ENCODE measurements at places on chromosomes 3 and 15.
A peak's percentile ranks its signal among the peaks of the same experiment; 100 is the strongest.

DNA sequence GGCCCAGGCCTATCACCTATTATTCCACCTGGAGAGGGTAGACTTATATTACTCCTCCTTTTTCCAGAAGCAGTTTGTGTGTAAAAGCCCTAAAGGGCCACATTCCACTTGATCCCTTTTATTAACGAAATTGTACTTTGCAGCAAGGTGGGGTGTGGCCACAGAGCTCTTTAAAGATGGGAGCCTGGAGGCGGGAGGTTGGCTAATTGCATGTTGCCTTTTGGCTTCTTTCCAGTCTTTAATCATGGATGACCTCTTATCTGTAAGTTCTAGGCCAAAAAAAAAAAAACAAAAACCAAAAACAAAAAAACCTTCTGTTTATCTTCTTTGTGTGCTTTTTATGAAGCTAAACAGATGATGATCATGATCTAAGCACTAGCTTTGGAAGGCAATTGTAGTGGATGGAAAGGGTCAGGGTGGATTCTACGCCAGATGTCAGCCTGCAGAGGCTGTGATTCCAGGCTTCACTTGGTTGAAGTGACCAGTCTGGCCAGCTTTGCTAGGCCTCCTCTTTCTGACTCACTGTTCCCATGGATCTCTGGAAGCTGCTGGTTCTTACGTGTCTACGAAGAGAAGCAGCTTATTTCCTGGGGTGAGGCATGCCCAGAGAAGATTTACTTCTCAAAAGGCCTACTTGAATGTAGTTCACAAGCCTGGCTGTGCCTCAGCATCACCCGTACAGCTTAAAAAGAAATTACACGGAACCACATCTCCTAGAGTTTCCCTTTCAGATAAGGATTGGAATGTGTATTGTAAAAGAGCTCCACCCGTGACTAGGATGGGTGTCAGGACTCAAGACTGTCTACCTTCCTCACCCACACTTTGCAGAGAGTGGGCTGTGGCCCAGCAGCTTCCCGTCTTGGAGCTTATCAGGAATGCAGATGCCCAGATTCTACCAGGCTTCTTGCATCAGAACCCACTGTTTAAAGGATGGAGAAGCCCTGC is 330.9 kb upstream of the C2CD4B start:
- no peak for DNase-seq

GRCh38 chr15:63908991-63909390 is 75.2 kb upstream of the HERC1 start:
- DNase-seq: no peak

DNA sequence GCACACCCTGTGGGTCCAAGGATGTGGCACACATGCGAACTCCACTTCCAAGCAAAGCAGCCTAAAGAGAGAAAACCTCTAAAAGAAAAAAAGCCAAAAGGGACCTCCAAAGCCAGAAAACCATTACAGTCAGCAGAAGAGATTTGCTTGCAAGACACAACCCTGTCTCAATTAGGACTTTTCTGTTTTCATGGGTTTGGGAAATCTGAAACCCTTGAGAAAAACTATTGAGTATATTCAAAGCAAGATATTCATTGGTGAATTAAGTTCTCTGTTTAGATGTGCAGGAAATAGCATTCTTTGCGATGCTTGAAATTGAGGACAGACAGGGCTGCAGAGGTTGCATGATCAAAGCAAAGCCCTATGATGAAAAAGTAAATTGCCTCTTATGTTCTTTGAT is 10.2 kb upstream of the LDHAL6B start:
- DNase-seq: no peak

- DNase-seq: no peak
Observed at GRCh38 chr3:43221076-43221475, 65.3 kb upstream of the SNRK start.

DNA sequence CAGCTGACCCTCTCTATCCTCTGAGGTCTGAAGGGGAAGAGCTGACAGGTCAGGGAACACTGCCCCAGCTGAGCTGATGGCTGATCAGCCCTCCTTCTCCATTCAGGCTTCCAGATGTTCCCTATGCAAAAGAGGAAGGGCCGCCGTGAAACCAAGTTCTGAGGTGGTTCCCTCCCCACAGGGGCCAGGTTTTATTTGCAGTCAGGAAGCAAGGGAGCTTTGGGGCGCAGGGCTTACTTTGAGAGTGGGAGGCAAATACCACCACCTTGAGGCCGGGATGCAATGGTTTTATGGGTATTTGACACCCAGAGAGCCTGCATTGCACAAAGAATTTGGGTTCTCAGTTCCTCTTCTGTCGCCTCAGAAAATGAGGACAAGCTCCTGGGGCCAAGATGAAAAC is 186.9 kb downstream of the ARRDC4 start:
- no peak for DNase-seq

GRCh38 chr15:65210770-65211481 is at the start of gene CILP:
Gene CILP (minus strand): TSS chr15:65211473. CDS start chr15:65209755, 1,718 bp downstream.
- no peak for DNase-seq

DNA sequence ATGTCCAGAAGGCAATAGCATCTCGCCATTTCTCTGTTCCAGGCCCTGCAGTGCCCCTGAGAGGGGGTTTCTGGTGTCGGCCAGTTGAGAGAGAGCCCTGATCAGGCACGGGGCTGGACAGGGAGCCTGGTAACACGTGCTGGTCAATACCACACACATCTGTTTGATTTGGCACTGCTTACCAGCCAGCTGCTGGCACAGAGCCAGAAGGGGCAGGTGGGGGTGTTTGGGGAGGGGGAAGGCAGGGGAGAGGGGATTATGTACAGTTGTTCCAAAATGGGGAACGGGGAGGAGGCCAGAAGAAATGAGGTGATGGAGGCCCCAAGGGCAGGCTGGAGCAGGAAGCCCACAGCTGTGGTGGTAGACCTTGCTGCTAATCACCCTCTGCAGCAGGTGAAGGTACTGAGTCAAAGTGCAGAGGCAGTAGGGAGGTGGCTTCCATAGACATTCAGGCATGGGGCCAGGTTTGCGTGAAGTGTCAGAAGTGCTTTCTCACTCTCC is 153.5 kb upstream of the LPP start:
- DNase-seq: no peak

DNA sequence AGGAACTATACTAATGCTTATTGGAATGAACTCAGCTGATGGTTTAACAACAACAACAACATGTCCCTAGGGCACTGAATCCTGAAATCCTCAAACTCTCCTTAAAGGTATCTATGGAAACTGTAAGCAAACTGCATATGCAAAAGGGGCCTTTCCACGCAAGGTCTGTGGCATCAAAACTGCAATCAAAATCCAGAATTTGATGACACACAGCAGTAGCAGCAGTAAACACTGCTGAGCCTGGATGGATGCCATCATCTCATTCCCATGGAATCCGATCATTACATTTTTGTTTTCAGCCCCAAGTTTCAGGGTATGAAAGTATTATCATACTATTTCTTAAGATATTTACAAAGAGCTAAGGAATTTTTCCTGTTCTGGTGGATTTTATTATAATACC is 399.7 kb downstream of the VPS13C start:
- DNase-seq: no peak

DNA sequence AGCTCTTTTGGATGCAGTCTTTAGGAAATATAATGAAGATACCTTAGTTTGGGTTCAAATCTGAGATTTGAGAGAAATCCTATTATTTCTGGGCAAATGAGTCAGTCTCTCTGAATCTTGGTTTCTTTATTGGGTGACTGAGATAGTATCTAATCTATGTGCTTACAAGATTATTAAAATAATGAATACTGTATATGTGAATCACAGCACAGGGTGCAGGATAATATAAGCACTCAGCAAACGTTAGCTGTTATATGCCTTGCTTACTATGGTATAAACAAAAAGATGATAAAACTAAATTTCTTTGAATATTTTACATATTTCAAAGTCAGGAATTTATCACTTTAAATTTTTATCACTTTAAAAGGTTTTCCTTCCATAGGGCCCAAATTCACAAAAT is 29.6 kb downstream of the FGF7 start:
- no peak for DNase-seq

GRCh38 chr3:64935971-64936370 is 248.2 kb upstream of the ADAMTS9 start:
- DNase-seq: no peak

- peak; percentile 66 for DNase-seq
Observed at GRCh38 chr3:186108106-186108940, 566 bp downstream of the ETV5 start.

DNA sequence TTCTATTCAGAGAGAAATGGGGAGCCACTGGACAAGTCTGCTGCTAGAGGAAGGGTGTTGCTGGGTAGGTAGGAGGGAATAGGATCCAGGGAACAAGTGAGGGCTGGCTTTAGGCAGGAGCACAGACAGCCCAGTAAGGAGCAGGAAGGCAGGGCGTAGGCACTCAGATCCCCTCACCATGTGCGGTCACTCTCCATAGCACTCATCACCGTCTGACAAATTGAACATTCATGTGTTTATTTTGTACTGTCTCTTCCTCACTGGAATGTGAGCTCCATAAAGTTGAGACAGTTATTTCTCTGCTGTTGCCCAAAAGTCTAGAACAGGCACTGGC is 24.2 kb upstream of the LRRC34 start:
- no peak for DNase-seq

DNA sequence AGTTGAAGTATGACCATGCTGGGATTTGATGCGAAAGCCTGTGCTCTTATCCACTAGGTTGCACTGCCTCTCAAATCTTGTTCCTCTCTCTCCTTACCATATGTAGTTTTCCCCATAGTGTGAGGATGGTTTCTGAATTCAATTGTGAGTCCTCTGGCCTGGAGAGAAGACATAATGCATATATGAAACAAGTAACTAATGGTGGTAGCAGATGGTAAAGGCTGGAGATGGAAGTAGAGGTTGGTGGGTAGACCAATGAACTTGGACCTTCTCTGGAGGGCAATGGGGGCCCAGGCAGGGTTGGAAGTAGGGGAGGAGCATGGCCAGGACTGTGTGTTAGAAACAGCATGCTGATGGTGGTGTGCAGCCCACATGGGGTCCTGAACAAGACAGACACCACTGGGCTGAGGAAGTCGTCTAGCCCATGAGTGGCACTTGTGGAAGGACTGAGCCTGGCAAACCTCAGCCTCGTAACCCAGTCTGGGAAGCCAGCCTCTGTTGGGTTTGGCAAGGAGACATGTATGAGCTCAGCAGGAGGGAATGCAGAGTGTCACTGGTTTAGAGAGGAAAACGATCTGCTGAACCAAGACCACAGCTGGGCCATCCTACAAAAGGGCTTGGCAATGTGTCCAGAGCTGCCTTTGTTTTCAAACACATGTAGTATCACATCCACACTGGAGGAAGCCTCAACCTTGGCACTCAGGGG is 18.5 kb upstream of the LMCD1 start:
- no peak for DNase-seq

- no peak for DNase-seq
Observed at GRCh38 chr15:63363292-63363691, 18.4 kb downstream of the CA12 start.

DNA sequence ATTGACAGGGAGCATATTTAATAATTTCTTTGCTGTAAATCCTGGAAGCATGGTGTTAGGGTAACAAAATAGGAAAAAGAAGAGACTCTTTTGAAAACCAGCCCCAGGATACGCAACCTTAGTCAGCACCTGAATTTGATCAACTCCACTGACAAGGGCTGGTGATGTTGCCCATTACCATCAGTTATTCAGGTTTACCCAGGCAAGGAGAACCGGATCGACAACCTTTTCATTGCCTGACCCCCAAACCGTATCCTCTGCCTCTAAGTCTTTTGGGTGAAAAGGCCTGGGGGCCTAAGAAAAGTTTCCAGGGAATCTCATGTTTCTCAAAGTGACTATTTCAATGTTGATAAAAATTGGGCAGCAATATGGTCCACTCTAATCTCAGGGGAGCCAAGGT is 313.3 kb downstream of the KBTBD8 start:
- no peak for DNase-seq

- no peak for DNase-seq
Observed at GRCh38 chr3:100271522-100271921, 10.7 kb downstream of the TBC1D23 start.

GRCh38 chr3:48715174-48715800 is 1.7 kb downstream of the IP6K2 start:
- peak; percentile 100 for DNase-seq

DNA sequence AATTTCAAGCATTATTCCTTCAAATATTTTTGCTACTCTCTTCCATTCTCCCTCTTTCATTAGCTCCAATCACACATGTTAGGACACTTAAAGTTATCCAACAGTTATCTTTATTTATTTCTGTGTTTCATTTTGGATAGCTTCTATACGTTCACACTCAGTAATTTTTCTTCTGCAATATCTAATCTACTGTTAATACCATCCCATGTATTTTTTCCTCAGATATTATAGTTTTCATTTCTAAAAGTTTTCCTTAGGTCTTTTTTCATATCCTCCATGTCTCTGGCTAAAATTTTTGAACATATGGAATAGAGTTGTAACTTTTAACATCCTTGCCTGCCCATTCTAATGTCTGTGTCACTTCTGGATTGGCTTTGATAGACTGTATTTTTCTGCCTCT is 73.4 kb downstream of the CTNNB1 start:
- no peak for DNase-seq

GRCh38 chr15:62482785-62483429 is 317.8 kb upstream of the C2CD4B start:
- DNase-seq: peak; percentile 36

DNA sequence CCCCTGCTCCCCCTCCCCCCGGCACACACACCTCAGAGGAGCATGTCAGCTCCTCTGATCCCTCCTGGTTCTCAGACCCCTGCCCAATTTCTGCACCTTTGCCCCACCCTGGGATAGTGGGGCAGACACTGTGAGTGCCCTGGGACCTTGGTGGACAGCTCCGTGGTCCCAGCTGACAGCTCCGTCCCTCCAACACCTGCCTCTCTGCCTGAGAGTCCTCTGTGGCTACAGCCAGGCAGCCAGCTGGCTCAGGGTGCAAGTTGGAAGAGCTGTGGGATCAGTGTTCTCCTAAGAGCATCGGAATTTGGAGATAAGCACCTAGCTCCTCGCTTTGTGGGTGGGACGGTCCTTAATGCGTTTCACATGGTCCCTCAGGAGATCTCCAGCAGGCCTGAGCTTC is 43.7 kb upstream of the PGPEP1L start:
- DNase-seq: no peak

GRCh38 chr15:90582553-90582952 is 52.8 kb downstream of the CRTC3 start:
- DNase-seq: no peak

DNA sequence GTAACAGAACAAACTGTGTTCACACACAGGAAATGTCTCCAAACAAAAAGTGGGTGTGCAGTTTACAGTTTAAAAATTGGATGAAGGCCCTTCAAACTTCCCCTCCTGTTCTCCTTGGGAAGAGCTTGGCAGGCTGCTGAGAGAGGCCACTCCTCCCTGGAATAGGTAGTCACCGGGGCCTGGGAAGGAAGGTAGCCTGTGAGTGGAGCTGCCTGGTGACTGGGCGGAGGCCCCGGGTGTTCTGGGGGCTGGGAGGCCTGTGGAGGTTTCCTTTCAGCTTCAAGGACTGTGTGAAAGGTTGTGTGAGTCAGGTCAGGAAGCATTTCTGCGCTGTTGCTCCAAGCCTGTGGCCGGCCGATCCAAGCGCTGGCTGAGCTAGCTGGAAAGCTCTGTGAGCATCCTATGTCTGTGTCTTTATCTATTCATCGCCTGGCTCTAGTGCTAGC is 14.1 kb downstream of the SLCO3A1 start:
- DNase-seq: no peak

DNA sequence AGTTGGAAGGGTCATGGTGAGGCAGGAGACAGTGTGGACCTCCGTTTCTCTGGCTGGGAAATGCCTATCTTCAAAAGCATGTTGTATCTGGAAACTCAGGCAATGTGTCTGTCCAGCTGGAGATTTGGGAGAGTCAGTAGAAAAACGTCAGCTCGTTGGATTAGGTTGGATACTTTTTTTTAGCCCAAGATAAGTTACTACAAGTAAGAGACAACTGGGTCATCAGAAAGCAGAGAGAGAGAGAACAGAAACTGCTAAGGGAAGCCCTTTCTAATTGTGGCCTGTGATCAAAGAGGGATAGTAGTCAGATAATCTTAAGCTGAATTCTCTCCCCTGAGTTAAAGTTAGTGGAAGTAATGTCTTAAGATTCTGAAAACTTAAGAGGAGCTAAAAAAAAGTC is 78.9 kb upstream of the ZNF280D start:
- no peak for DNase-seq

Measured in cerebellar cortex (tissue), 1 donor.